ENCODE measurements at places on chromosomes 13 and 19.

- no peak for DNase-seq
Measured at GRCh38 chr19:23259961-23260360, 9.8 kb upstream of the ZNF724 start.

- no peak for DNase-seq
Measured at GRCh38 chr19:40400559-40400958, 10.6 kb upstream of the HIPK4 start.

GRCh38 chr13:94309997-94310855 is 169.3 kb downstream of the DCT start:
- DNase-seq: no peak

- no peak for DNase-seq
Measured at GRCh38 chr19:44607917-44608316, 5.4 kb upstream of the IGSF23 start.

GRCh38 chr19:10828981-10829821 is 6.8 kb downstream of the TMED1 start:
- DNase-seq: no peak

DNA sequence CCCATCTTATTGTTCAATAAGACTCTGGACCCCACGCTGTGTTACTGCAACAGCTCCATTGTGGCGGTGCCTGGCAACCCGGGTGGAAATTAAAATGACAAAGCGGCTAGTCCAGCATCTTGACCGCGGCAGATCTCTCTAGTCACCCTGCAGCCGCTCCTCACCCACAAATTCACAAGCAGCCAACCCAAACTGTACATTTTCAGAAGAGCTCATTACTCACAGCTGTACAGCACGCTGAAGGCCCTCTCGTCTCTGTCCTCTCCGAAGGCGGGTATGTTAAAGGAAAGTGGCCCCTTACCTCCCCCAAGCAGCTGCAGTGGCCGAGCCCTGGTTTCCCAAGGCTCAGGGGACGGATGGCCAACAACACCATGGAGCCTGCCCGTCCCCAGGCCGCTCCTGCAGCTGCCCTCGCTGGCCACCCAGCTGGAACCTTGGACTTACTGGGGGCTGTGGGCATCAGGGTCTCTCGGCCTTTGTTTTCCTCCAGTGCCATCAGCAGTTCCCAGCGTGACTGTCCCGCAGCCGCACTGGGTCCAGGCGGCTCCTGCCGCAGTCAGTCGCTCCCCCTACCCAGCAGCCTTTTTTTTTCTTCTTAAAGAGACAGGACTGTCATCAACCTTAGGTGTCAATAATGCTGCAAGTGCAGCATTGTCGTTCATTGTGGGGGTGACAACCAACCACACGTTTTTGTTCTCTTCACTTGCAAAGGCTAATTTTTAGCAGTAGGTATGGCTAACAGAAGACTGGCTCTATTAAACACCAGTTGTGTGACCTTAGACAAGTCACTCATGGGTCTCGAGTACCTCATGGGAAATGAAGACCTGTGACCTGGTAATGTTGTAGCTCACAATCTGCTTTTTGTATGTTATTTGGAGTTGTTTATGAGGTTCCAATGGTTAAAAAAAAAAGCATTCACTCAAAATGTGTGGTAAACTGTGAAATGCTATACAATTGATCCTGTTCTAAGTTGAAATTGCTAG is at the start of gene SACS:
SACS (minus strand) TSS at position 532 of the 983 bp plus-strand sequence. CDS start 22,463 bp downstream, outside the sequence.
- no peak for DNase-seq

DNA sequence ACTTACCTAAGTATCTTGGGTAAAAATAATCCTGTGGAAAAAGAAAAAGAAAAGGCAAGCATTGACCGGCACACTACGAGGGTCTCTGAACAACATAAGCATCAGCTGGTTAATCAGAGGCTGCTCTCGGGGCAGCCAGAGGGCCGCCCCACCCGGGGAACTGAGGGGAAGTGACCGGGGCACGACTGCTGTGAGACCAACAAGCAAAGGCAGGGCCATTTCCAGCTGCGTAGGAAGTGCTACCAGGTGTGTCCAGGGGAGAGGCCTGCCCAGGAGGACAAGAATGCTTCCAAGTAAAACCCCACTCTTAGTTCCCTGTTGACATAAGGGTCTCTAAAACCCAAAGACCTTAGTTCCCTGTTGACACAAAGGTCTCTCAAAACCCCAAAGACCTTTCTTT is 15.9 kb downstream of the GAS6 start:
- peak; percentile 41 for DNase-seq

- no peak for DNase-seq
Measured at GRCh38 chr19:16365300-16365996, 40.8 kb downstream of the KLF2 start.

- no peak for DNase-seq
Measured at GRCh38 chr13:51761643-51762350, 42.2 kb downstream of the DHRS12 start.

- DNase-seq: no peak
Measured at GRCh38 chr13:30850204-30850866, 55.7 kb upstream of the MEDAG start.

Measured in activated CD8-positive, alpha-beta memory T cell treated with anti-CD3 and anti-CD28 coated beads, Interleukin-2, amount 50 U/mL, for 48 hours (primary cell).